ENCODE measurements at places on chromosomes 2 and 18.

DNA sequence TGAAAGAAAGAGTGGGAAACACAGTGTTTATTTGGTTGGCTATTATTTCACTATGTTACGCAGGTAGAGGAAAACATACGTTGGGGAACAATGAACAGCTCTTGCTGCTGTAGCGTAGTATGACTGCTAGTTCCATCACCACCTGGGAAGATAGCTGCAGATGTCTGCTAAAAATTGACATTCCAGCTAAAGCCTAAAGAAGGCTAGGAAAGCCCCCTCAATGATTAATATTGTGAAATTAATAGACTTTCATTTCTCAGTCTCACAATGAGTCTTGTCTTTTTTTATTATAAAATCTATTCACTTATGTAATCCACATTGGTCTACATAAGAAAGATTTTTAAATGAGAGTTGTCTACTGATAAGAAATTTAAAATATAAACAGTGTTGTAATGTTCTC, 165.7 kb downstream of the CPS1 start:
- DNase-seq: no peak

- no peak for DNase-seq
Measured at GRCh38 chr2:85956646-85957039, 67.9 kb upstream of the ST3GAL5 start.

GRCh38 chr18:77376043-77376732, 126.5 kb downstream of the GALR1 start:
- DNase-seq: no peak

GRCh38 chr2:119753041-119753929, 6.4 kb upstream of the PTPN4 start:
- DNase-seq: no peak

DNA sequence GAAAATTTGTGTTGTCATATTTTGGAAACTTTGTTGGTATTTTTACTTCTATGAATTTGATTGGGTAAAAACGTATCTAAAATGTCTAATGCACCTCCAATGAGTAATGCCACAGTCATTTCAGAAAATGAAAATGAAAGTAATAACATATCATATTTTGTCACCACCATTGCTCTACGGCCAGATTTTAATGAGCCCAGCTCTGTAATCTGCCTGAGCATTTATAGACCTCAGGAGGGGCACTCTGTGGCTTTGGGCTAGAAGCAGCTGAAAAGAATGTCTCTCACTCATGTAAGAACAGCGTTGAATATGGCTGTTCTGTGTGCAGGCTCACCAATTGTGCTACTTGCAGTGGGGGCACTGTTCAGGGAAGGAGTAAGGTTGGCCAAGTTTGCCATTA, 32.7 kb upstream of the ABCA12 start:
- DNase-seq: no peak

DNA sequence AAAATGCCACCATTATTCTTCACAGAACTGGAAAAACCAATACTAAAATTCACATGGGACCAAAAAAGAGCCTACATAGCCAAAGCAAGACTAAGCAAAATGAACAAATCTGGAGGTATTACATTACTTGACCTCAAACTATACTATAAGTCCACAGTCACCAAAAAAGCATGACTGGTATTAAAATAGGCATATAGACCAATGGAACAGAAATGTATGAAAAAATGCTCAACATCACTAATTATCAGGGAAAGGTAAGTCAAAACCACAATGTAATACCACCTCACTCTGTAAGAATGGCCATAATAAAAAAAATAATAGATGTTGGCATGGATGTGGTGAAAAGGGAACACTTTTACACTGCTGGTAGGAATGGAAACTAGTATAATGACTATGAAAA, 158.6 kb downstream of the CDH2 start:
- no peak for DNase-seq

- DNase-seq: no peak
Measured at GRCh38 chr2:75808793-75809535, 98.2 kb upstream of the GCFC2 start.

DNA sequence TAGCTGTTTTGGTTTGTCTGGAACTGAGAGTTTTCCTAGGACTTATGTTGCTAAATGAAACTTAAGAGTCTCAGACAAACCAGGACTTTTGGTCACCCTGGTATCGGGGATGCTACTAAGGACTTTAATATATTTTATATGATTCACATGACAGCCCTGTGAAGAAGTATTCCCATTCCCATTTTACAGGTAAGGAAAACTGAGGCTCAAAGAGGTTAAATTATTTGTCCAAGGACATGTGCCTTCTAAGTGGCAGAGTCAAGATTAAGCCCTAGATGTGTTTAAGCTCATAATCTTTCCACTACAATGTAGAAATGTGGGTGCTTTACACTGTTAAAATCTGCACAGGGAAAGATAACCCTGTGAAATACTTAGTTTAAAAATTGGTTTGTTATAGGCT, 77.7 kb upstream of the ATP5MC3 start:
- DNase-seq: no peak

DNA sequence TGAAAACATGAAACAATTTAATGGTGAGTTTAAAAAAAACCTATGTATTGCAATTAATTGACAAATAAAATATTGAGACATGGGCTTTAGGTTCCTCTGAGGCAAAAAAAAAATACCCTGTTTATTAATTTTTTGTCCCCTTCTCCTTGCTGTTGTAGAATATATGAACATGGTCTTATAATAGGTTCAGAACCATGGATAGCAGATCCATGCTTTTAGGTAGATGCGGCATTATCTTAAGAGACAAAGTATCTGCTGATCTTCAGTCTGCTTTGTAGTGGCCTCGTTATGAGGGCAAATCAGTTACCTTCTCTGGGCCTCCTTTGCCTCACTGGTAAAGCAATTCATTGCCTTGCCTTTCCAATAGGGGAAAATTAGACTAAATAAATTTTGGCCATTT, 850.7 kb downstream of the NRXN1 start:
- DNase-seq: no peak

- DNase-seq: no peak
Measured at GRCh38 chr2:47039489-47039870, 115.6 kb downstream of the STPG4 start.

DNA sequence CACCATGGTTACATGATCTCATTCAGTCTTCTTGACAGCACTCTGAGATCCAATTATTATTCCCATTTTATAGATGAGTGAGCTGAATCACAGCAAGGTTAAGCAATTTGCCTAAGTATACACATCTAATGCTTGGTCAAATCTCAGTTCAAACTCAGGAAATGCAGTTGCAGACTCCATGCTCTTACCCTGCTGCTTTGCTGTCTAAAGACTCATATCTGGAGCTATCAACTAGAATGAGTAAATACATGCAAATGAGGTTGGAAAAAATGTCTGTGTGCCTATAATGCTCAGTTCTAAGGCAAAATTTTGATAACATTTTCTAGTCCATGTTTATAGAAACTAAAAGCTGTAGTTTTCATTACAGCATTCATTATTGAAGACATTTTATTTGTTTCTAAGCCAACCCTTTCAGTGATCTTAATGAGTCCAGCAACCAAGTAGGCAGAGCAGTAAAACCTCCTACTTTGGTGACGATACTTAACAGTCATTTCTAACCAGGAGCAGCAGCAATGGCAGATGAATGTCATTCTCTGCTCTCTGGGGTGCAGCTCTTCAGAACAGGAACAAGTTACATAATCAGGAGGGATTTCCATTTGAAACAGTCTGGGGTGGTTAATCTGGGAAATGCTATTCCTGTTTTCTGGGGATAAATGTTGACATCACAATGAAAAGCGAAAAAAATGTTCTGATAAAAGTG, 396.8 kb upstream of the UBE2E3 start:
- no peak for DNase-seq

DNA sequence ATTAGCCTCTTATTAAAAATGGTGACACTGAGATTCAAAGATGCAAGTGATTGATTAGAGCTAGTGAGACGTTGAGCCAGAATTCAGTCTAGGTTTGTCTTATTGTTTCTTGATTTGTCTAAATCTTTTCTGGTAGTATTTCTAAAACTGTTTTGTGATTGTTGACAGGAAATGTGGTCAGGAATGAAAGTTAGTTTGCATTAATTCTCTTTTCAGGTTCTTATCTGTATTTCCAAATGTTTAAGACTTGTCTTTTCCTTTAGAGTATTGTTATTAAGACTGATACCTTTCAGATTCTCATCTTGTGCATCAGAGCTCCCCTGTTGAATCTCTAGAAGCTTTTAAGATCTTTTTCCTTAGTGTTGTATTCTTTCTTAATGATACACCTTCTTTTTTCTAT, 89.3 kb downstream of the MBD5 start:
- DNase-seq: no peak

GRCh38 chr18:22066083-22066485, 103.3 kb upstream of the GATA6 start:
- no peak for DNase-seq

- no peak for DNase-seq
Measured at GRCh38 chr2:101398116-101398821, 11.0 kb upstream of the CREG2 start.

- no peak for DNase-seq
Measured at GRCh38 chr2:132645722-132646539, 24.1 kb downstream of the LYPD1 start.

DNA sequence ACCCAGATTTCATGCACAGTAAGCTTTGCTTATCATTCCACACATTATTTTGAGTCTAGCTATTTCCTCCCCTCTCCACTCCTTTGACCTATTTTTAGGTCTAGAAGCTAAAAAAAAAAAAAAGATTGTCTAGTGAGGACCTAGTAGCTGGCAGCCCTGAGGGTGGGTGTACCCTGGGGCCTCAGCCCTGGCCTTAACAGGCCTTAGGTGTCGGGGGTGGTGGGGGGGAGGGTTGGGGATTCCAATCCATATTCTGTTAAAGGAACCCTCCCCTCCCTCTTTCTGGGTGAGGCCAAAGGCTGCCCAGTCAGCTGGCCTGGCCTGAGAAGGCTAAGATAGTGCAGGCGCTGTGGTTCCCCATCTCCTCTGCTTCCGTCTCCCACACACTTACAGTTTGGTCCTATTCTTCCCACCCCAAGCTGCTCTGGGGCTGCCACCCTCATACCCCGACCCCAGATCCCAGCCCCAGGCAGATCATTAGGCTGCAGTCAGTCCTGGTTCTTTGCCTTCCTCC, 65.5 kb upstream of the HK2 start:
- DNase-seq: no peak

GRCh38 chr2:237870126-237870525, 10.7 kb downstream of the RAMP1 start:
- no peak for DNase-seq

DNA sequence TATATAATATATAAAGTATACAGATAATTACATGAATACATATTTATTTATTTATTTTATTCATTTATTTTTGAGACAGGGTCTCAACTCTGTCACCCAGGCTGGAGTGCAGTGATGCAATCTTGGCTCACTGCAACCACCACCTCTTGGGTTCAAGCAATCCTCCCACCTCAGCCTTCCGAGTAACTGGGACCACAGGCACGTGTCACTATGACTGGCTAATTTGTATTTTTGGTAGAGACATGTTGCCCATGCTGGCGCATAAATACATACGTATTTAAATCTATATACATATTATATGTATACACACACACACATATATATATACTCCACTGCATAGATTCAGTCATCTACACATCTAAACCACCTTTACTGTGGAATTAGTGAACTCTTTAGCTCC, 20.6 kb upstream of the NDUFV2 start:
- no peak for DNase-seq

GRCh38 chr2:33712674-33713073, 113.6 kb upstream of the FAM98A start:
- no peak for DNase-seq

- DNase-seq: no peak
Measured at GRCh38 chr2:121860033-121860757, 104.7 kb downstream of the TSN start.

GRCh38 chr18:715626-716025, 3.2 kb upstream of the ENOSF1 start:
- no peak for DNase-seq

DNA sequence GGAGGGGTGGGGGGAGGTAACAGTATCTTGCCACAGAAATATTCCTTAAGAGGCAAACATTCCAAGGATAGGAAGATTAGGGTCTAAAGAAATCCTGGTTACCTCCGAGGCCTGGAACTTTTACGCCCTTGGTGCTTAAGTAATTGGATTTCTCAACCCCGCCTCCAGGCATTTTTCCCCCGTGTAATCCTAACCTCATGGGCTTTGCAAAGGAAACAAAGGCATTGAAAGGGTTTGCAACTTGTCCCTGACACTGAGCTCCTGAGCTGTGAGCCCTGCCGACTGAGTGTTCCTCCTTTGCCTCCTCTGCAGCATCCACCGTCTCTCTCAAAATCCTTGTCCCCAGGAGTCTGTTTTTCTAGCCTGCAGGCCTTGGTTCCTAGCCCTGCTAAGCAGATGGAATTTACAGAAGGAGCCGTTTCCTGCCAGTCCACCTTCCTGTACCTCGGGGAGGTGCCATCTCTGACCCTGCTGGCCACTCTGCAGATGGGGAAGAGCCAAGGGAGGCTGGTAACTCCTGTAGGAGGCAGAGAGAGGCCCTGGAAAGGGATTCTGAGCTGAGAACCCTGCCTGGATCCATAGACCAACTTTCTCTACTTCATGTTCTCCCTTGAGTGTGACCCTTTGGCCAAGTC, 24.2 kb downstream of the TET3 start:
- DNase-seq: no peak
